ENCODE measurements at places on chromosomes 6 and 20.

GRCh38 chr6:140541288-140541687, 1166.8 kb upstream of the CITED2 start:
- no peak for DNase-seq

DNA sequence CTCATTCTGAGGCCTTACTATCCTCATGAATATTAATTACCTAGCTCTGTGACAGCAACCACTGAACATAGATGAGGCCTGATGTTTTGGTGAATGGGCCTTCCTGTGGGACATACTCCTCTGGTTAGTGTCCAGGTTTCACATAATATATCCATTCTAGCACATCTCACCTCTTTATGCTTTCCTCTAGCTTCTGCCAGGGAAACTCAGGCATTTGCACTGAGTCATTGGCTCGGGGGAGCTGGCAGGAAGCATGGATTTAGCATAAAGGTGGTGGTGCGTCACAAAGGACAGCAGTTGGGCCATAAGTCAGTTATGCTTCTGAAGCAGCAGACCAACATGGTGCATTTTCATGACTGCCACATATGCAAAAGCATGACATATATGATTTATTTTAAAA, 37.5 kb upstream of the TMEM170B start:
- no peak for DNase-seq

GRCh38 chr6:42471142-42471541, 19.4 kb upstream of the TRERF1 start:
- no peak for DNase-seq

- DNase-seq, result no peak
These were observed 82.4 kb upstream of the SMLR1 start for GRCh38 chr6:130744576-130745366.

- DNase-seq, result no peak
These were observed 37.7 kb downstream of the KIF25 start for GRCh38 chr6:168035098-168035660.

DNA sequence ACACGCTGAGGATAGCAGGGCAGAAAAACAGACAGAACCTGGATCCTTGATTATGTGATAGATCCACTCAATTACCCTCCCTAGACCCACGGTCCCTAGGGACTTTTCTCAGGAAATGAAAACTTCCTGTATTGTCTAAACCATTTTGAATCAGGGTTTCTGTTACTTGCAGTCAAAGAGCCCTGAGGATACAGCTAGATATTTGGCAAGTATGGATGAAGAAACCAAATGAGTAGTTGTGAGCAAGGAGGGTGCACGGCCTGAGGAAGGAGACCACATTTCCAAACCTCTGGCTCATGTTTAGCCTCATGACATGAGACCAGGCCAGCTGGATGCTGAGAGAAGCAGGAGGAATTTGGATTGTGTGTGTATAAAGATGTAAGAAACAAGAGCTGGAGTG, 91.6 kb downstream of the MRPL14 start:
- DNase-seq, result no peak

DNA sequence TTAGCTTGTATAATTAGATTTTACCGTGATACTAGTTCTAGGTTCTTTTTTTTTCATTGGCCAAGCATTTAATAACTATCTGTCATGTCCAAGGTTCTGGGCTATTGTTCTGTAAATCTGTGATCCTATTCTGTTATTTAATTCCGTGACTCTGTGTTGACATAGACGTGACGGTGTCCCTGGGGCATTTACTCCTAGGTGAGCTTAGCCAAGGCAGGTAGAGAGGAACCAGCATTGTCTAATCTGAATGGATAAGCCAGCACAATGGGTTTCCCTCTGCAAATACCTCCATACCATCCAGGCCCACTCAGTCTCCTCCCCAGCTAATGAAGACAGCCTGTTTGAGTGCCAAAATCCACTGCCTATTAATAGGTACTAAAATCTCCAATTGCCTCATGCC, 8.9 kb upstream of the CDSN start:
- DNase-seq, result no peak

DNA sequence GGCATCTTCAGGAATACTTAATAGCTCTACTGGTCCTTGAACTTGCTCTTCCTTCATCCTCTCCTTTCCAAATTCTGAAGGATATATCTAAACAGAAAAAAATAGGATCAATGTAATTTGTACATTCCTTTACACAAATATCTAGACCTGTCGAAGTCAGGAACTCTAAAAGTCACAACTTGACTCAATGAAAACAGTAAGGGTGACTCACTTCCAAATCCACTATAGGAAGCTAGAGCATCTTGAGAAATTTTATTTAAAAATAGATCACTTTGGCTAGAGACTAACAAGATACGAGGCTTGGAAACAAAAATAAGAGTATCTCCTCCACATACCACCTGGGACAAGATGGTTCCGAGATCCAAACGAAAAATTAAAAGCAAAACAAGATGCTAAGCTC, 12.2 kb downstream of the ESF1 start:
- no peak for DNase-seq

- DNase-seq, result no peak
These were observed 51.4 kb upstream of the BLCAP start for GRCh38 chr20:37579106-37579505.

DNA sequence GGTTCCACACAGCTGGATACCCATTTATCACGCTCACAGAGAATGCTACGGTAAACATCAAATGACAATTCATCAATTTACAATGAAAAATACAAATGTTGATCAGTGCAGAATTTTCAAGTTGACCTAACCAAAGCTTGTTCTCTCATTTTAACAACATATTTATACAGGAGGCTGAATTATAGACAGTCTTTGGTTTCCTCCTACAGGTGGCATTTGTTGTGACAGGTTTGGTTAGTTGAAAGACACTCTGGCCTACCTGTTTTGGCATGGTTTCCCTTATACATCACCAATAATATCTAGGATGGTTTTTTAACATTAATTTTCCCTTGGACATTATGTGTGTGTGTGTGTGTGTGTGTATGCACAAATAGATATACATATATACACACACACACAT, 642.5 kb upstream of the MMS22L start:
- DNase-seq, result no peak

GRCh38 chr6:3037638-3038365, 30.5 kb upstream of the RIPK1 start:
- no peak for DNase-seq

GRCh38 chr6:159578629-159579028, 114.4 kb downstream of the SOD2 start:
- DNase-seq, result no peak

GRCh38 chr20:51416532-51417249, 125.8 kb downstream of the NFATC2 start:
- DNase-seq, result no peak

- DNase-seq, result no peak
These were observed 59.6 kb upstream of the PHIP start for GRCh38 chr6:79137671-79138070.

GRCh38 chr6:77620278-77620882, 32.5 kb upstream of the MEI4 start:
- DNase-seq, result no peak

DNA sequence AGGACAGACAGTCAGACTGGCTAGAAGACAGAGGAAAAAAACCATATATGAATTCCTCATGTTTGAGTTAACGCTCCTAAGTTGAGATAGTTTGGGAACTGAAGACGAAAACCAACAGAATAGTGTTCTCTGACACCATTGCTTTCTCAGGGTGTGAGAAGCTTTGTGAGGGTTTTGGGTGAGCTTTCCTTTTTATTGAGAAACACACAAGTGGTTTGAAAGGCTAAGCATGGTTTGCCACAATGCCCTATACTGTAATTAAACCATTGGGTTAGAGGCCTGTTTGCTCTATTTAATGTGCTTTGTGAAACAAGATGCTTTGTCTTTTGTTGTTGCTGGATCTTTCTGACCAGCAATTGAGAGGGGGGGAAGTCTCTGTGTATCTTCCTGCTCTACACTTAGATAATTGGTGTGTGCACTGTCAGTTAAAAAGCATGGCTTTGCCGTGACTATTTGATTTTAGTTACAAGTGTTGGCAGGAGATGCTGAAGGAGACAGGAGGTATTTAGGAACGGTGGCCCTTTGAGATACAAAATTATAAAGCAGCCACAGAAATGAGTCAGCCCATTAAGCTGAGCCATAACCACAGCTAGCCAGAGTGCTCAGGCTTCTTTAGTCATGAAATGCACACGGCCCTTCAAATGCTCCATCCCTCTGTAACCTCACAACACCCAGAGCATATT, 273.0 kb upstream of the PREP start:
- no peak for DNase-seq

- DNase-seq, result peak; percentile 83
These were observed 620 bp downstream of the HIVEP1 start for GRCh38 chr6:12012558-12013306.

GRCh38 chr6:64155063-64155462, 519.5 kb downstream of the PHF3 start:
- no peak for DNase-seq

- DNase-seq, result no peak
These were observed 269.5 kb downstream of the HIVEP2 start for GRCh38 chr6:142675517-142675916.

- peak; percentile 25 for DNase-seq
These were observed at the start of gene NT5E for GRCh38 chr6:85449818-85450759. Gene NT5E, plus strand, starts transcription at chr6:85450083. Its CDS starts 57 bp downstream, at chr6:85450140.

GRCh38 chr6:144283646-144284477, 1.3 kb upstream of the UTRN start:
- DNase-seq, result no peak

- DNase-seq, result no peak
These were observed 530.4 kb upstream of the BTBD3 start for GRCh38 chr20:11387189-11387754.

- DNase-seq, result no peak
These were observed 8.5 kb upstream of the MCM3 start for GRCh38 chr6:52293067-52293466.

GRCh38 chr6:24824142-24824938, 25.6 kb upstream of the ARMH2 start:
- no peak for DNase-seq

- no peak for DNase-seq
These were observed 306.1 kb downstream of the ZNF217 start for GRCh38 chr20:53287357-53288042.

- DNase-seq, result no peak
These were observed 1570.0 kb upstream of the DEFB115 start for GRCh38 chr20:29687438-29687837.

- DNase-seq, result no peak
These were observed 94.2 kb downstream of the FAM50B start for GRCh38 chr6:3943331-3943765.

- DNase-seq, result no peak
These were observed 24.7 kb downstream of the GFOD1 start for GRCh38 chr6:13462458-13463327.

All from CD4-positive, alpha-beta T cell treated with Interleukin-15 for 1 hour (primary cell).